NCI-H345 (cell line): ENCODE measurements at places on chromosomes 3 and 15.
A peak's percentile ranks its signal among the peaks of the same experiment; 100 is the strongest.

GRCh38 chr3:15638193-15638890 lies 36.8 kb downstream of the BTD start:
- DNase-seq, result no peak

DNA sequence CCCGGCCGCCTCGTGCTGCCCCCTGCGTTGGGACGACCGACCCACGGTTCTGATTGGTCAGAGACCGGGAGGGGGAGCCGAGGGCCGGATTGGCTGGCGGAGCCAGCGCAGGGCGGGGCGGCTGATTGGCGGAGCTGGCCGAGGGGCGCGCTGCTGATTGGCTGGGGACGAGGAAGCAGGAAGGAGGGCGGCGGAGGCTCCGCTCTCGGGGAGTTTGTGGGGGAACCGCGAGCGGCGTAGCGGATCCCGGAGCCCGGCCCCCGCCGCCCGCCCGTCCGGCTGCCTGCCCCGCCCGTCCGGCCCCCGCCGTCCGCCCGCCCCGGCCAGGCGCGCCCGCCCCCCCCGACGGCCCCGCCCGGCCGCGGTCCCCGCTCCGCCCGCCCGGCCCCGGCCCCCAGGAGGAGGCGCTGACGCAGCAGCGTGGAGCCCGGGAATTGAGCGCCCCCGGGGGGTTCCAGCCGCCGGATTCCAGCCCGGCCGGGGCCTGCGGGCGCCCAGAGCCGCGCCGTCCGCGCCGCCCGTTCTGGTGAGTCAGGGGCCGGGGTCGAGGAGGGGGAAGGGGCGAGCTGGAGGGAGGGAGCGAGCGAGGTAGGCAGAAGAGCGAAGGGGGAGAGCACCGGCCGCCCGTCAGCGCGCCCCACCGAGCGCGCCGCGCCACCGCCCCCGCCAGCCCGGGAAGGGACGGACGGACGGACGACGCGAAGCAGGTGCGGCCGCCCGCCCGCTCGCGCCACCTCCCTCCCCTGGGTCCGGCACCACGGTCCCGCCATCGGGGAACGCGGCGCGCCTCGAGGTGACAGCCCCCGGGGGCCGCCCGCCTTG lies at the start of gene BAHD1:
Gene BAHD1, plus strand, starts transcription at position 211 of the 822 bp plus-strand sequence. CDS start 17,512 bp downstream, outside the sequence.
- peak; percentile 86 for DNase-seq

GRCh38 chr15:65801229-65801805 lies 9.2 kb upstream of the DENND4A start:
- no peak for DNase-seq

DNA sequence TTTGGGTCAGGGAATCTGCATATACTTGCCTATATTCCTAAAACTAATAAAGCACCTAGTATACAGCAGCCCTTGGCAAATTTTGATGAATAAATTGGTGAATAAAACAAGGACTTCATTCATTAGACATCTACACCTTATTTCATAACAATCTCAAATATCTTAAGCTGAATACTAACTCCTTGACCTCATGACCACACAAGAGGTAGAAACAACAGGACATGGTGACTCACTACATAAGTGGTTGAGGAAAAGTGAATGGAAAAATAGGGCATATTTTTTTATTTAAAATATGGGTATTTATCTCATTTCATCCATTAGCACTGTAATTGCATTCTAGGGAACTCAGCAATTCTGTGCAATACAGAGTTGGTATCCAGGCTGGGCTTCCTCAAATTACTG lies 7.8 kb upstream of the STAC start:
- no peak for DNase-seq

GRCh38 chr3:126432361-126433104 lies 37.8 kb downstream of the CFAP100 start:
- no peak for DNase-seq

DNA sequence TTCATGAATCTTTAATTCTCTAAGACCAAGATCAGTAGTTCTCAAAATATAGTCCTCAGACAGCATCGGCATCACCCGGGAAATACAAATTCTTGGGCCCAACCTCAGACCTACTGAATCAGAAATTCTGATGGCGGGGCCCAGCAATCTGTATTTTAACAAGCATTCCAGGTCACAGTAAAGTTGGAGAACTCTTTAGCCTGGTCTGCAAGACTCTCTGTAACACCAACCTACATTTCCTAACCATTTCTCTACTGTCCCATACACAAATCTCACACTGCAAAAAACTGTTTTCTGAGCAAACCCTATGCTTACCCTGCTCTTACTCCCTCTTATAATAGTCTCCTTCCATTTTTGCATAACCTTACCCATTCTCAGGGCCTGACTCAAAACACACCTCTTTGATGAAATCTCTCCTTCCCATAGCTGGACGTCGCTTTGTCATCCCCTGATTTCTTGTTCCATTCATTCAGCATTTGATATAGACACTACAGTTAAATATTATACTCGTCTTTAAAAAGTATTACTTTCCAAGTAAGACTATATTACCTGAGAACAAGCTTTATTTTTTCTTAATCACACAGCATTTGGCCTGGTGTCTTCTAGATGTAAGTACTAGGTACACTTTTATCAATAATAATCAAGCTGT lies 83.3 kb upstream of the MYO5C start:
- DNase-seq, result no peak

- no peak for DNase-seq
These were observed 884.7 kb downstream of the NAALADL2 start for GRCh38 chr3:175743733-175744400.

DNA sequence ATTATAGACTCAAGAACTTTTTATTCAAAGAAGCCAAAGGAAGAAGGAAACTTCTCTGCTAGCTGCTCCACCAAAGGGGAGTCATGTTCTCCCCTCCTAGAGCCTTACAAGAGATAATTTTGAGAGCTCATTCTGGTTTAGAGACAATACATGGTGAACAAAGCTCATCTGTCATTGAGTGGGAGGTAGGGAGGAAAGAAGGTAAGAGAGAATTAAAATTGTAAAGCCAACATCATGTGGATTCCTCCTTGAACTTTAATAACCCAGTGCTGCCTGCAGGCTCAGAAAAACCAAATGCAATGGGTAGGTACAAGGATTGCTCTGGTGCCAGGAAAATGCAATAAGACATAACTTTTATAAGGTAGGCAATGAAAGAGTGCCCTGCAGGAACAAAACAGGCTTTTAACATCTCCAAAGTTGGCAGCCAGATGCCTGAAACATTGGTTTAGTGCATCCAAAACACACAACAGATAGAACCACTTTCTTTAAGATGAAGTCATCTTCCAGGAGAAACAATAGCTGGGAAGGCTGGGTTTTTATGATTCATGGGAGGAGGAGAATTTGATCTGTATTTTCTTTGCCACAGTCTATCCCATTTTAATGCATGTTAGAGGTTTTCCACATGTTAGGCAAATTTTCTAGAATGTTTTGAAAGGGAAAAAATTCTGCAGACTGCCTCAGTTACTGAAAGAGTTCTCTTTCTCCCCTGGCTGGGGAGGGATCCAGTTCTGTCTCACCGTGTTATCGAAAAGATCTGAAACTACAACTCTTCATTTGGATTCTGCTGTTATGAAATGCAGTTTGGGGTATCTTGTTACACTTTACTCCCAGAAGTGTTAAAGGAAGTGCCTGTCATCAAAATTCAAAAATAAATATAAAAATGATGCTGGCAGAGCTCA lies 11.3 kb upstream of the ARHGEF3 start:
- no peak for DNase-seq
